ENCODE measurements at places on chromosomes 4 and X.
A peak's percentile ranks its signal among the peaks of the same experiment; 100 is the strongest.

DNA sequence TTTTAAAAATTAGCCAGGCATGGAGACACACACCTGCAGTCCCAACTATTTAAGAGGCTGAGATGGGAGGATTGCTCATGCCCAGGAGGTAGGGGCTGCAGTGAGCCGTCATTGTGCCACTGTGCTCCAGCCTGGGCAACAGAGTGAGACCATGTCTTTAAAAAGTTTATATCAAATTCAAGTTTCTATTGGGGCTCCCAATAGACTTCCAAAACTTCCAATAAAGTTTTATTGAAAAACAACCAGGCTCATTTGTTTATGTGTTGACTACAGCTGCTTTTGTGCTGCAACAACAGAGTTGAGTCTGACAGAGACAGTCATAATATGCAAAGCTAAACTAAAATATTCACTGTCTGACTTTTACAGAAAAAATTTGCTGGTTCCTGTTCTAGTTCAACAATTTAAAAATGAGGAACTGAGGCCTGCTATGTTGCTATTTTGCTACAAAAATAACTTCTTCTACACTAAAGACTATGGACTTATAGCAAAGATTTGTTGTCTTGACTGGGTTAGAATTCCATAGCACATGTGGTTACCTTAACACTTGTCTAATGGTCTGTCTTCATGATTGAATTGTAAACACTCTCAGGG, 63.3 kb upstream of the RELL1 start:
- no peak for DNase-seq

GRCh38 chr4:76022677-76023076, 620 bp downstream of the CXCL10 start:
- no peak for DNase-seq

GRCh38 chr4:88743696-88744095, 46.1 kb upstream of the NAP1L5 start:
- DNase-seq, result no peak

DNA sequence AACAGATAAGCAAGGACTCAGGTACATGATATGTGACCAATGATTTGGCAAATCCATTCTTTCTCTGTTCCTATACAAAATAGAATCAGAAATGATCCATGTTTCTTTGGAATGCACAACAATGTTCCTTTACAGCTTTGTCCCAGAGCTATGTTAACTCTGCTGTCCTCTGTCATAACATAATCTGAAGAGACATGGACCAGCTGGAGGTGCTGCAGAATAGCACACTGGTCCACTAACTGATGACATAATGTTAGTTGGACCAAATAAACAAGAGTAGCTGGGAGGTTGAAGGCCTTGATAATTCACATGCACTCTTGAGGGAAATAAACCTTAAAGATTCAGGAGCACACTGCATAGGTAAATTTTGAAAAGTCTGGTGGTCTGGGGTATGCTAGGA, 23.0 kb upstream of the DHX15 start:
- no peak for DNase-seq

GRCh38 chr4:40395166-40395900, 60.2 kb downstream of the CHRNA9 start:
- DNase-seq, result no peak

GRCh38 chr4:25870081-25870480, 7.3 kb upstream of the SEL1L3 start:
- DNase-seq, result no peak

GRCh38 chr4:105631818-105632400, 76.6 kb downstream of the INTS12 start:
- no peak for DNase-seq

GRCh38 chr4:68074397-68074796, 55.3 kb downstream of the TMPRSS11F start:
- DNase-seq, result no peak

GRCh38 chr4:181418496-181418895, 824.7 kb upstream of the TENM3 start:
- no peak for DNase-seq

DNA sequence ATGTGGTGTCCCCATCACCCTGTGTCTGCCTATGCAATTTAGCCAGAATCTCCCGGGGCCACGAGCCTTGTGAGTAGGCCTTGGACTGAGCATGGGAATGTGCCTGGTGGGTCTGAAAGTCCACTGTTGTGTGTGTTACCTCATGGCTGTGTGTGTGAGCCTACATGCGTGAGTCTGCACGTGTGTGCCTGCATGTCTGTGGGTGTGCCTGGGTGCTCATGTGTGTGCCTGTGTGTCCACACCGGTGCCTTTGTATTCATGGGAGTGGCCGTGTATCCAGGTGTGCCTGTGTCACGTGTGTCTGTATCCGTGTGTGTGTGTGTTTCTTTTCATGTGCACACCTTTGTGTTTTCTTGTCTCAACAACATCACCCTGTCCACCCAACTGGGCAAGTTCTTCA, 14.2 kb downstream of the ATP5ME start:
- no peak for DNase-seq

DNA sequence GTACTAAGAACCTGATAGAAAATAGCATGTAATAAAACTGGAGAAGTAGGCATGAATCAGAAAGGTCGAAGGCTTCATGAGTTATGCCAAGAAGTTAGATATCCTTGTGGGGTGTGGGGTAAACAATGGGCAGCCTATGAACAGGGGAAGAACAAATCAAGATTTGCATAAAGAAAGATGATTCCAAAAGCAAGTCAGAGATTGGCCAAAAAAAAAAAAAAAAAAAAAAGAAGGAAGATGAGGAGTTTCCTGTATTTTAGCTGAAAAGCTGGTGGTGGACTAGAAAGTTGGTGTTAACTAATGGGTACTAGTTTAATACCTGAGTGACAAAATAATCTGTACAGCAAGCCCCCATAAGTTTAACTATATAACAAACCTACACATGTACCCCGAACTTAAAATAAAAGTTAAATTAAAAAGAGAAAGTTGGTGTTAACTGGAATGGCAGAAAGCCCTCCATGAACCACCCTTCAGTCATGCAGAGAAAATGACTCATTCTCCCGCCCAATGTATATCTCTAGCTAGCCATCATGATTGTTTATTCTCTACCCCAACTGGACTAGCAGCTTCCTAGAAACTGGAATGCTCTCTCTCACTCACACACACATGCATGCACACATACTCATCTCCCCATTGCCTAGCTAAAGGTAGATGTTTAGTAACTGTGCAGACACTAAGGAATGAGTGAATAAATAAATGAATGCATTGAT, 41.7 kb downstream of the ATP11C start:
- no peak for DNase-seq

DNA sequence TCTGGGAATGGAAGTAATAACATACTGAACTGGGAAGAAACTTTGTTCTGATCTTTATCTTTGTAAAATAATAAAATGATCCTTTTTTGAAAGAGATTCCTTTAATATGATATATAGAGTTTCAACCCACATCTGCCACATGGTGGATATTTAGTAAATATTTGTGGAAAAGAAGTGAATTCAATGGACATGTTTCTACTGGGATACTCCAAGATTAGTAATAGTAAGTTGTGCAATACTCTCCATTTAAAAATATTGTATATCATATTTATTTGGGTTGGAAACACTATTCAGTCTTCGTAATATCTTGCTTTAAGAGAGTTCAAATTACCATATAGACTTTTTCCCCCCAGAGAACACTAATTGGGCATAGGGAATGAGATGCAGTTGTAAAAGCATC, 17.8 kb upstream of the ARSJ start:
- DNase-seq, result no peak

GRCh38 chr4:80587871-80588385, 252.4 kb downstream of the CFAP299 start:
- no peak for DNase-seq

DNA sequence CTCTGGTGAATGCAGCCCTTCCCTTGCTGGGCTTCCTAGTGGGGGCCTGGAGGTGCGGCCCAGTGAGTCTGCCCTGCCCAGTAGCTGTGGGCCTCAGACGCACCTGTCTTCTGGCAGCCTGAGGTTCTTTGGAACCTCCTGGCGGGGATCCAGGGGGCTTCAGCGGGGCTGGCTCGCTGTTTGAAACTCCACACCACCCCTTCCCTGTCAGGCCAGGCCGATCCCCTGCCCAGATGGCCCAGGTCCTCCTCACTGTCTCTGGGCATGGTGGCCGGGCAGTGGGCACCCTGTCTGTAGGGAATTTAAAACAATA, 10.7 kb upstream of the NKX1-1 start:
- no peak for DNase-seq

DNA sequence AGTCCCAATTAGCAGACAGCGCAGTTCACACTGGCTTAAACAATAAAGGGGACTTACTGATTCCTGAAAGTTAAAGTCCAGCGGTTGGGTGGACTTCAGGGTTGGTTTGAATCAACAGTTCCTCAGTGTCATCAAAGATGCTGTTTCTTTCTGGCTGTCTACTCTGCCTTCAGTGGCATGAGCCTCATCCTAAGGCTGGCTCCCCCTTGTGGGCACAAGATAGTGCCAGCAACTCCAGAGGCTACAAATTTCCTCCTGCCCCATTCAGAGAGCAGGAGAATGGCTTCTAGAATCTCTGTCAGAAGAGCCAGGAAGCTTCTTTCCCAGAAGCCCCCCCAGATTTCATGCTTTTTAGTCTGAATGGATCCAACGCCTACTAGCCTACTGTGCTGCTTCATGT, 82.4 kb upstream of the MTM1 start:
- peak; percentile 14 for DNase-seq

- DNase-seq, result no peak
These were observed 32.8 kb downstream of the CENPC start for GRCh38 chr4:67512501-67512900.

GRCh38 chr4:153204247-153204671, at the start of gene TRIM2:
Gene TRIM2 (plus strand): TSS chr4:153204443. CDS start chr4:153204531, 88 bp downstream.
- DNase-seq, result peak; percentile 20

DNA sequence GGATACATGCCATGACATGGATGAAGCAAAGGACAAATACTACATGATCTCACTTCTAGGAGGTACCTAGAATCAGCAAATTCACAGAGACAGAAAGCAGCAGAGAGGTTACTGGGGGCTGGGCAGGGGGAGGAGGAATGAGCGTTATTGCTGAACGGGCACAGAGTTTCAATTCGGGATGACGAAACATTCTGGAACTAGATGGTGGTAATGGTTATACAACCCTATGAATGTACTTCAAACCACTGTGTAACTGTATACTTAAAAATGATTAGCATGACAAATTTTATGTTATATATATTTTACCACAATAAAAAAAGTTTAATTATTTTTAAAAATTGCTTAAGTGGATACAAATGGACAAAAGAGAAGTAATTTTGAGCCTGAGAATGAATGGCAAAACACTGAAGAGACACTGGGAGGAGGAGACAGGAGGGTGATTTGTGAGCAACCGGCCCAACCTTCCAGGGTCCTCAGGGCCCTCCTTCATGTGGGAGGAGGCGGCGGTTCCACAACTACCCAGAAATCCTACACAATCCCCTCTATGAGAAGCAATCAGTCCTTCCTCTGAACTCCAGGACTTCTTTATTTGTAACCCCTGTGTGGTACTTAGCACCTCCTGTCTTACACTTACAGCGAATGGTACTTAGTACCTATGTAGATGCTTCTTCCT, 14.1 kb downstream of the ACSL1 start:
- no peak for DNase-seq

DNA sequence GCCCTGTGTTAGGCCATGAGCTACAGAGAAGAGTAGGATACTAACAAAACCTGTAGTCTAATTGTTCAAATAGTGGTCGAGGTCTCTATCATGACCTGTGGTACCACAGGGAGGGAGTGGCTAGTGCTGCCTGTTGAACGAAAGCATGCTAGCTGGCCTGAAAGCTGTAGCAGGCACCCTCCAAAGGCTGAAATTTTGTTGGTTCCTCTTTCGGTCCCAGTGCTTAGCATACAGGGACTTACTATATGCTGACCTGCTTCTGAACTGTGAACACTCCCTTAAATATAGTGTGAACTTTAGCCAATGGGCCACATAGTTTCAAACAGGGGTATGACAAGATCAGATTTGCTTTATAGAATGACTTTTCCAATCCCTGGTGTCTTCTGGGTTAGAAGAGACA, 113.4 kb downstream of the PJA1 start:
- DNase-seq, result no peak

GRCh38 chr4:150482581-150482980, 99.4 kb upstream of the MAB21L2 start:
- no peak for DNase-seq

DNA sequence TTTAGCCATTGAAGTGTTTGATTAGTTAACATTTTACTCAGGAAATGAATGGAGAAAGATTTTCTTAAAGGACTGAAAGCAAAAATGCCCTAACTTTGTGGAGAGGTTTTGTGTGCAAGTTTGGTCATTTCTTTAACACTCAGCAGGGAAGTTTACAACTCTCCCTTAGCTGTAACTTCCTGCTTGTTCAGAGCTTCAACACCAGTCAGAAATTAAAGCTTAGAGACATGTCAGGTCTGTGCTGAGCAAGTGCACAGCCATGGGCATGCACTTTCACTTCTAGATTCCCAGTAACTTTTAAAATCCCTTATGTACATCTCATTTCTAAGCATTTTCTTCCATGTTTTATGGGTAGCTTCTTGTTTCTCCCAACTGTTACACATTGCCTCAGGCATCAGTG, 326.0 kb downstream of the ACTRT1 start:
- no peak for DNase-seq

GRCh38 chrX:123927845-123928244, 33.7 kb upstream of the STAG2 start:
- DNase-seq, result no peak

- DNase-seq, result no peak
These were observed 200.1 kb upstream of the PPARGC1A start for GRCh38 chr4:24089851-24090534.

GRCh38 chr4:47553329-47554125, 68.5 kb downstream of the ATP10D start:
- DNase-seq, result no peak

GRCh38 chrX:130170752-130171445, 863 bp upstream of the RAB33A start:
- no peak for DNase-seq

- no peak for DNase-seq
These were observed 119.3 kb upstream of the PITX2 start for GRCh38 chr4:110742143-110742542.

GRCh38 chr4:166257891-166258290, 384.9 kb downstream of the TLL1 start:
- DNase-seq, result no peak

GRCh38 chr4:53574528-53574927, 16.8 kb downstream of the LNX1 start:
- no peak for DNase-seq

- no peak for DNase-seq
These were observed 72.8 kb upstream of the MAPK10 start for GRCh38 chr4:86432559-86433134.

- DNase-seq, result no peak
These were observed 139.5 kb upstream of the NOCT start for GRCh38 chr4:138875891-138876608.

- DNase-seq, result no peak
These were observed 7.6 kb upstream of the TLR2 start for GRCh38 chr4:153676486-153676885.
